ENCODE measurements at places on chromosomes 5 and 9.

DNA sequence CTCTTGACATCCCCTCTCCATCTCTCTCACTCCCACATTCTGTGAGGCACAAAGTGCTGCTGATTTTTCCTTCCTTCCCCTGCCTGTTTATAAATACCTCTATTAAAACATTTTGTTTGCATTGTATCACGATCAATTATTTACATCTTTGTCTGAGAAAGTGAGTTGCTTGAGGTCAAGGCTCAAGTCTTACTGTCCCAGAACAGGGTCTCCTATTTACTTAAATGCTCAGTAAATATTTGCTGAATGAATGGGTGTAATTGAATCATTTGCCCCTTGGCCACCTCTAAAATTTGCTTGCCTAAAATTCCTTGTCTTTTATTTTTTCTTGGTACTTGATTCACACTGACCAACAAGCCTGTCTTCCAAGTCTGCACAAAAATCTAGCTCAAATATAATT lies 103.5 kb downstream of the ZNF462 start:
- H3K27ac ChIP-seq: no peak overlapping the region
- DNase-seq: no peak
- H3K27me3 ChIP-seq: no peaks in the 10 kb centered on the region

GRCh38 chr9:113892861-113893491 lies 16.9 kb downstream of the ZNF618 start:
- H3K4me3 ChIP-seq: no peak overlapping the region
- no peak for DNase-seq
- no peaks in the 10 kb centered on the region for H3K4me1 ChIP-seq
- H3K36me3 ChIP-seq: peaks cover 26% of the 10 kb centered on the region
- no peaks in the 10 kb centered on the region for H3K27me3 ChIP-seq

DNA sequence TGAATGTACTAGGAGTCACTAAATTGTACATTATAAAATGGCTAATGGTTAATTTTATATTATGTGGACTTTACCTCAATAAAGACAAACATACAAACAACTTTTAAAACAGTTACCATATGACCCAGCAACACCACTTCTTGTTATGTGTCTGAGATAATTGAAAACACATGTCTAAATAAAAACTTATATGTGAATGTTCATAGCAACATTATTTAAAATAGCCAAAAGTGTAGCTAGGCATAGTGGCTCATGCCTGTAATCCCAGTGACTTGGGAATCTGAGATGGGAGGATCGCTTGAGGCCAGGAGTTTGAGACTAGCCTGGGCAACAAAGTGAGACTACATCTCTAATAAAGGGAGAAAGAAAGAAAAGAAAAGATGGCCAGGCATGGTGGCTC lies 22.9 kb downstream of the SLC35A4 start:
- no peaks in the 10 kb centered on the region for H3K27me3 ChIP-seq
- H3K4me1 ChIP-seq: no peaks in the 10 kb centered on the region
- no peak overlapping the region for H3K27ac ChIP-seq
- H3K4me3 ChIP-seq: no peak overlapping the region

DNA sequence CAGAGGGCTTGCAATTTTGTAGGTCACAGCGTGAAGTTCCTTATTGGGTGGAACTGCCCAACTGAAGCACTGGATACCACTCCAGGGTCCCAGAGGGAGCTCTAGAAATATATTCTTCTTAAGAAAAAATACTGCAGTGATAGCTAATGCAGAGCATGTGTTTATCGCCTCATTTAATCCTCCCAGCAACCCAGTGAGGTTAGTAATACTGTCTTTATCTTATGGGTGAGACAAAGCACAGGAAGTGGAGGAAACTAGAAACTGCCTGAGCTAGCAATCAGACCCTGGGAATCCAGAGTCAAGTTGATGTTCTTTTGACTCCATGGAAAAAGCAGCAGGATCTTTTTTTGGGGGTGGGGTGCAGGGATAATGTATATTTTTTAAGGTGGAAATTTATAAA lies 153.3 kb downstream of the PJA2 start:
- no peaks in the 10 kb centered on the region for H3K36me3 ChIP-seq
- peaks cover 4% of the 10 kb centered on the region for H3K4me1 ChIP-seq
- H3K27me3 ChIP-seq: no peaks in the 10 kb centered on the region
- H3K27ac ChIP-seq: no peak overlapping the region
- DNase-seq: no peak
- H3K4me3 ChIP-seq: no peak overlapping the region

GRCh38 chr5:410911-411517 lies 32.0 kb upstream of the EXOC3 start:
- no peak for DNase-seq
- no peaks in the 10 kb centered on the region for H3K36me3 ChIP-seq
- H3K4me1 ChIP-seq: no peaks in the 10 kb centered on the region
- H3K27me3 ChIP-seq: no peaks in the 10 kb centered on the region
- H3K4me3 ChIP-seq: no peak overlapping the region

DNA sequence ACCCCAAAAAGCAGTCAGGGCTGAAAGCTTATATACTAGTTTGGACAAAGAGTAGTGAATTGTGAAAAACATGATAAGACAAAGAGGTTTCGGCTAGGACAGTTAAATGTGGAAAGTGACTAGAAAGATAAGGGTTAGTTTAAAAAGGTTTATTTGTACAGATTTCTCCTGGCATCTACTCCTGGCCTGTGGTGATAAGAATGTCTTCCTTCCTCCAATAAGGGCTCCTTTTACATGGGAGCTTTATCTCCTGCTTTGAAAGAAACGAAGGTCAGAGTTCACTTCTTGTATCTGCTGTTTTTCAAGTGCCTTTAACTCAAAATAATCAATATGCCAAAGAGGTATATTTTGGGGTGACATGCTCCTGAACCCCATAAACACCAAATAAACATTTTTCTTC lies 776.1 kb upstream of the COX7C start:
- H3K36me3 ChIP-seq: no peaks in the 10 kb centered on the region
- no peak overlapping the region for H3K4me3 ChIP-seq
- H3K27ac ChIP-seq: no peak overlapping the region
- DNase-seq: no peak
- no peaks in the 10 kb centered on the region for H3K27me3 ChIP-seq

DNA sequence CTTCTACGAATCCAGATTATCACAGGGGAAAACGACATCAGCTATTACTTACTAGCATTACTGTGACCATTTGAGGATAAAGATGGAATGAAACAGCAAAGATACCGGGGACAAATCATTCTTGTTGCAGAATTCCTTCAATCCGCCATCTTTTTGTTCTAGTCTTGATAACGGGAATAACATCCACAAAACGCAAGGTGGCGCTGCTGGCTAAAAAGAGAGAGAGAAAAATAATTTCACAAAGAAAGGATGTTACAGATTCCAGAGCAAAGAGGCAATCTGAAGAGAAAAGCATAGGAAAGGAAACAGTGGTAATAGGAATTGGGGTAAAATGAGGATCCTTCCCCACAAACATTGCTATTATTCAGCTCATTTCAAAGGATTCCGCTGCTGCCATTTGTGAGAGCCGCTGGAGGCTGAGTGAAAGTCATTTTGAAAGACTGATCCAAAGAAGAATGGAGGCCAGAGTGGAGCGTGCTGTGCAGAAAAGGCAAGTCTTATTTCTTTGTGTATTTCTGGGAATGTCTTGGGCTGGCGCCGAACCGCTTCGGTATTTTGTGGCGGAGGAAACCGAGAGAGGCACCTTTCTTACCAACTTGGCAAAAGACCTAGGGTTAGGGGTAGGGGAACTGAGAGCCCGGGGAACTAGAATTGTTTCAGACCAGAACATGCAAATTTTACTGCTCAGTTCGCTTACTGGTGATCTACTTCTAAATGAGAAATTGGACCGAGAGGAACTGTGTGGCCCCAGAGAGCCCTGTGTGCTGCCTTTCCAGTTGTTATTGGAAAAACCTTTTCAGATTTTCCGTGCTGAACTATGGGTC lies at the start of gene PCDHB7:
PCDHB7 (plus strand) TSS at position 264 of the 824 bp plus-strand sequence; CDS start at position 456, 192 bp downstream.
- DNase-seq: no peak
- no peaks in the 10 kb centered on the region for H3K27me3 ChIP-seq
- no peak within 1 kb of the TSS for H3K27ac ChIP-seq
- H3K36me3 ChIP-seq: peaks cover 12% of the 10 kb centered on the region

GRCh38 chr5:63962279-63962678 lies at the start of gene HTR1A:
Gene HTR1A, minus strand, starts transcription at chr5:63962445. Its CDS starts 726 bp downstream, at chr5:63961719.
- no peaks in the 10 kb centered on the region for H3K4me1 ChIP-seq
- no peak within 1 kb of the TSS for H3K27ac ChIP-seq
- H3K36me3 ChIP-seq: peaks cover 14% of the 10 kb centered on the region
- peak within 1 kb of the TSS; percentile 73 for H3K4me3 ChIP-seq
- DNase-seq: peak; percentile 30
- peaks cover 5% of the 10 kb centered on the region for H3K27me3 ChIP-seq

GRCh38 chr5:6790346-6790865 lies 77.2 kb downstream of the TENT4A start:
- H3K36me3 ChIP-seq: no peaks in the 10 kb centered on the region
- no peak overlapping the region for H3K4me3 ChIP-seq
- no peak overlapping the region for H3K27ac ChIP-seq
- no peaks in the 10 kb centered on the region for H3K4me1 ChIP-seq
- H3K27me3 ChIP-seq: no peaks in the 10 kb centered on the region

DNA sequence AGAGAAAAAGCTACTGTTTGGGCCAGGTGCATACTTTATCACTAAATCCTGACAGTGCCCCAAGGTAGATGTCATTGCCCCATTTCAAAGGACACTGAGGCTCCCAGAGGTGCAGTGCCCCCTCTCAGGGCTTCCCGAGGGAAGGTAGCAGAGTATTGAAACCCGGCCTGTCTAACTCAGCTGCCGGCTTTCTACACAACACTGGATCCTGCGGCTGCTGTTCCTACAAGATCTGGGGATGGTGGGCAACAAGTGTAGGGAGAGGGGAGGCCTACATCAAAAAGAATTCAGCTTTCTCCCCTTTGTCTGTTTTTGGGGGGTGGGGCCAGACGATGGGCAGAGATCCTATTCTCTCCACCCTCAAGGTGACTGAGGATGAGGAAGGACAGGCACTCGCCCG lies 200.8 kb downstream of the DAB2IP start:
- no peaks in the 10 kb centered on the region for H3K27me3 ChIP-seq
- H3K36me3 ChIP-seq: no peaks in the 10 kb centered on the region
- no peaks in the 10 kb centered on the region for H3K4me1 ChIP-seq
- H3K27ac ChIP-seq: no peak overlapping the region
- DNase-seq: no peak

GRCh38 chr9:20744036-20744630 lies 60.1 kb downstream of the FOCAD start:
- no peak overlapping the region for H3K27ac ChIP-seq
- H3K27me3 ChIP-seq: no peaks in the 10 kb centered on the region
- H3K36me3 ChIP-seq: peaks cover 4% of the 10 kb centered on the region
- no peak for DNase-seq
- peaks cover 3% of the 10 kb centered on the region for H3K4me1 ChIP-seq

DNA sequence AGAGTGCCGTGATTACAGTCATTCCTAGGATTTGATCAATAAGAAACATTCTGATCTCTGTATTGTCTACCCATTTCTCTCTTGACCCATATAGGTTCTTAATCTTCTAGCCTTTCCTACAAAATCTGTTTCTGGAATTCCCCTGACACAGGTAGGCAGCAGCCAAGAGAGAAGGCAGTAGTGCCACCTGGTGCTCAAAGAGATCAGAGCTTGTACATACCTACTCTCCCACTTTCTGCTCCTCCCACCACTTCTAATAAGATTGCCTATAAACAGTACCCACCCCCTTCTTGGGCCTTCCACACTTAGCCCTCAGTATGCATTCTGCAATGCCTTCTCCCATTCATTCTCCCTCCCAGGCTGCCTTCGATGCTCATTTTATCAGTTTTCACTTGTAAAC lies 117.4 kb upstream of the RORB start:
- H3K4me1 ChIP-seq: peaks cover 4% of the 10 kb centered on the region
- no peak overlapping the region for H3K4me3 ChIP-seq
- H3K27ac ChIP-seq: no peak overlapping the region
- peak; percentile 72 for DNase-seq

- H3K4me3 ChIP-seq: no peak overlapping the region
- DNase-seq: no peak
- no peaks in the 10 kb centered on the region for H3K4me1 ChIP-seq
- H3K27me3 ChIP-seq: no peaks in the 10 kb centered on the region
Measured at GRCh38 chr9:137837345-137838278, 40.0 kb upstream of the CACNA1B start.

DNA sequence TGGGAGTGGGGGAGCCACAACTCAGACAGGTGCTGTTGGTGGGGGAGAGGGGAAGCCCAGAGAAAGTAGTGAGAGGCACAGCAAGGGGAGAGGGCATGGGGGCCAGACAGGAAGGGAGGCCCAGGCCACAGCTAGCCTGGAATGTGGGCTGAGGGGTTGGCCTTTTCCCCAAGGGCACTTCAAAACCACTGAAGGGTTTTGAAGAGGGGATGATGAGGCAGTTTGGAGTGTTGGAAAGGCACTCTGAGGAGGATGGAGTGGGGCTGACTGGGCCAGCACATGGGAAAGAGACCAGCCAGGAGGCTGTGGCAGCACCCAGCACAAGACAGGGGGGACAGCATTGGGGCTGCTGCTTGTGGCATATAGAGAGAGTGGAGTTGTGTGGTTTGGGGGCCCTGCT lies 3.8 kb downstream of the PSD2 start:
- DNase-seq: no peak
- no peaks in the 10 kb centered on the region for H3K36me3 ChIP-seq
- H3K4me1 ChIP-seq: no peaks in the 10 kb centered on the region
- no peak overlapping the region for H3K4me3 ChIP-seq
- H3K27ac ChIP-seq: no peak overlapping the region

GRCh38 chr5:88892669-88893068 lies 9.7 kb upstream of the MEF2C start:
- H3K36me3 ChIP-seq: no peaks in the 10 kb centered on the region
- no peak overlapping the region for H3K4me3 ChIP-seq
- no peaks in the 10 kb centered on the region for H3K27me3 ChIP-seq

DNA sequence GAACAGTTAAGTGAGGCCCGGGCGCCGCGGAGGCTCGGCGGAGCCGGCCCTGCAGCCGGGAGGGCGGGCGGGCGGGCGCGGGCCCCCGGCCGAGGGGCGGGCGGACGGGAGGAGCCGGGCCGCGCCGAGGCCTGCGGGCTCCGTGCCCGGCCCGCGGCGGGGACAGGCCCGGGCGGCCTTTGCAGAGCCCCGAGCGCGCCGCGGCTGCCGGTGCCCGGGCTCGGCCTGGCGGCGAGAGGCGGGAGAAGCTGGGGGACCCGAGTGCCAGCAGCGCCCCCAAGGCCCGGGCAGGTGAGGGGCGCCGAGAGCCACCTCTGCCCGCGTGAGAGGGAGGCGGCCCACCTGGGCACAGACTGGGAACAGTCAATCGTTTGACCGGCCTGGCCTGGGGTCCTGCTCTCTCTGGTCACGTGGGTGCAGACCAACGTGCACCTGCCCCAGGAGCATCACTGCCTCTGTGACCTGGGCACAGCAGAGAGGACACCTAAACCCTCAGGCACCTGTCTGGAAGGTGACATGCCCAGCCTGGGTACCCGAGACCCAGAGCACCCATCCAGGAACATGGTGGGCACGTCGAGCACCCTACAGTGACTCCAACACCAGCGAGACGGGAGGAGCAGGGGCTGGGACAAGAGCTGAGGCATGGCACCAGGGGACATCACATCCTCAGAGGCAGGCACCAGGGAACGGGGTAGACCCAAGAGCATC lies 531 bp downstream of the MVB12B start:
- no peaks in the 10 kb centered on the region for H3K27me3 ChIP-seq
- H3K4me3 ChIP-seq: peak overlapping the region; percentile 74
- peak; percentile 48 for DNase-seq
- peaks cover 2% of the 10 kb centered on the region for H3K4me1 ChIP-seq
